Amniotic epithelial cell (primary cell): ENCODE measurements at places on chromosomes 3 and 15.

GRCh38 chr3:165192610-165193192, 3.5 kb downstream of the SLITRK3 start:
- DNase-seq, result no peak

DNA sequence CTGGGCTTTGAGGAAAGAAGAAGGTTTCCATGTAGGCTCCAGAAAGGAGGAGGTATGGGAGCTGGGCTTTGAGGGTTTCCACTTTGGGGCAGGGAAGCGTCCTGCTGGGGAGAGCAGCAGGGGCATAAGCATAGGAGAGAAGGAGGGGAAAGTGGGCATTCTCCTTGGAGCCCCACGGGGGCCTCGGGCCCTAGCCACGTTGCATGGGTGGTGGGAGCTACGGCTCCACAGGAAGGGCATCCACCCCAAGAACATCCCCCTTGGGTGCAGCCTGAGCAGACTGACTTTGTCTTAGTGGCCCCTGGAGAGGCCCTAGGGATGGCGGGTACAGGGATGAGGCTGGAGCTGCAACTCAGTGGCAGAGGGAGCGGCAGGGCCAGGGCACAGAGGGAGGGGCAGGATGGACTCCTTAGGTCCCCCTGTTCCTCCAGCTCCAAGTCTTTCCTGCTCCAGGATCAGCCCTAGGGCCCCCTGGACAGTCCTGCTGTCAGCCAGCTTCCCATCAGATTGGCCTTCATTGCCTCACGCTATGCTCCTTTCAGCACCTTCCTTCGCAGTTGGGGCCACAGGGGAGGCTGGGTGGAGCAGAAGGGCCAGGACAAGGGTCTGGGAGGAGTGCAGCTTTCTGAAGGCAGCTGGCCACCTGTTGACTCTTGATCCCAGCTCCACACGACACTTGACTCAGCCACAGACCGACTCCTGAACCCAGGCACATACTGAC, 22.9 kb downstream of the PRR20G start:
- no peak for DNase-seq

GRCh38 chr3:172227340-172228035, 188.1 kb downstream of the FNDC3B start:
- DNase-seq, result no peak

GRCh38 chr15:96466389-96466947, 136.0 kb downstream of the NR2F2 start:
- no peak for DNase-seq

- DNase-seq, result no peak
These were observed 116.7 kb upstream of the ETV5 start for GRCh38 chr3:186225603-186226002.

DNA sequence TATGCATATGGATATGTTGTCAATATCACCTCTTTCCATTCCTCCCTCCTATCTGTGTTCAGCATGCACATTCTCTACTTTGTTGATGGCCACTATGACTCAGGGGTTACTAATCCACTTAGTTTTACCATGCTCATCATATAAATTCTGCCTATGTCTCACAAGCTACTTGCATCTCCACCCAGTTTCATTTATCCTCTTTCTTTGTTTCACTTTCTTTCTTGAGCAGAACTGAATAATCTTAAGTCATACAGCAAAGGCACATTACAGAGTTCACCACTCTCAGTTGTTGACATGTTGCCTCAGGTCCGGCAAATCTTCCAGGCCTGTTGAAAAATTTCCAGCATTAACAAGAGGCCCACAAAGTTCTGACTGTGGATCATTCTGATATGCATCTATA, 71.5 kb downstream of the SSR3 start:
- peak; percentile 91 for DNase-seq

DNA sequence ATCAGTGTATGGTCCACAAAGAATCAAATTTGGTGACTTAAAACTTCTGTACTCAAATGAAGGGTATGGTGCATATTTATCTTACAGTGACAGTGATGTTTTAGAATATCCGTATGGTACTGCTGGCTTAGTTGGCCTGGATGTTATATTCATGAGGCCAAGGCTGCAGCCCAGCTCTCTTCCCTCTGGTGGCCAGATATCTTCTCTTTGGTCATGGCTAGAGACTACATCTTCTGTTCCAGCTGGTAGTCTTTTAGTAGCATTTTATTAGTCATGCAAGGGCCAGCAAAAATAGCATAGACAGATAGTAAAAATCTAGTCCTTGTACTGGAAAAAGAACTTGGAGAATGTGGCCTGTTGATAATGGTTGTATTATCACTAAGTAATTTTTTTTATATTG, 124.0 kb upstream of the ROPN1 start:
- no peak for DNase-seq

DNA sequence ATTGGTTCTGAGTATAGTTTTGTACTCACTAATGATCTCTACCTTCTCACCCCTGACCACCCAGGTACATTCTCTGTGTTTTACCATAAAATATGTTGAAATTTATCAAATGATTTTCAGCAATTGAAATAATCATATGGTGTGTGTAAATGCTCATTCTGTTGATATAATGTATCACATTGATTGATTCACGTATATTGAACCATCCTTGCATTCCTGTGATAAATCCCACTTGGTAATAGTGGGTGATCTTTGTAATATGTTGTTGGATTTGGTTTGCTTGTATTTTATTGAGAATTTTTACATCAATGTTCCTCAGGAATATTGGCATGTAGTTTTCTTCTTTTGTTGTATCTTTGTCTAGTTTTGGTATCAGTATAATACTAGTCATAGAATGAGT, 1497.6 kb downstream of the OTOL1 start:
- peak; percentile 18 for DNase-seq

- DNase-seq, result peak; percentile 68
These were observed 40.9 kb downstream of the UACA start for GRCh38 chr15:70722266-70723121.

- DNase-seq, result peak; percentile 100
These were observed 47.3 kb downstream of the AMOTL2 start for GRCh38 chr3:134326760-134327593.

- peak; percentile 33 for DNase-seq
These were observed 65.6 kb downstream of the SLC6A6 start for GRCh38 chr3:14467814-14468620.

GRCh38 chr15:57914350-57915055, 151.0 kb downstream of the ALDH1A2 start:
- no peak for DNase-seq

GRCh38 chr3:145286937-145287336, 874.0 kb downstream of the PLOD2 start:
- no peak for DNase-seq

- DNase-seq, result no peak
These were observed 4.6 kb upstream of the RTP2 start for GRCh38 chr3:187706971-187707370.

DNA sequence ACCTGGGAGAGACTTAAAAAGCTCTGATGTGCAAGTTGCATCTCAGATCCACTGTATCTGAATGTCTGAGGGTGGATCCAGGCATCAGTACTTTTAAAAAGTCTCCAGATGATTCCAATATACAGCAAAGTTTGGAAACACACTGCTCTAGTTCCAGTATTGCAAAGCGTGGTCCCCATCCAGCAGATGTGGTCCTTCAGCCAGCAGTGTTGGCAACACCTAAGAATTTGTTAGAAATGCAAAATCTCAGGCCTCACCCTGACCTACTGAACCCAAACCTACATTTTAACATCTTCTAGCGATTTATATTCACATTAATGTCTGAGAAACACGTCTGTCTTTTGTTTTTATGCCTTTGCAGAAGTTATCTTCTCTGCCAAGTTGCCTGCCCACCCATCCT, 32.2 kb upstream of the SGO1 start:
- no peak for DNase-seq

DNA sequence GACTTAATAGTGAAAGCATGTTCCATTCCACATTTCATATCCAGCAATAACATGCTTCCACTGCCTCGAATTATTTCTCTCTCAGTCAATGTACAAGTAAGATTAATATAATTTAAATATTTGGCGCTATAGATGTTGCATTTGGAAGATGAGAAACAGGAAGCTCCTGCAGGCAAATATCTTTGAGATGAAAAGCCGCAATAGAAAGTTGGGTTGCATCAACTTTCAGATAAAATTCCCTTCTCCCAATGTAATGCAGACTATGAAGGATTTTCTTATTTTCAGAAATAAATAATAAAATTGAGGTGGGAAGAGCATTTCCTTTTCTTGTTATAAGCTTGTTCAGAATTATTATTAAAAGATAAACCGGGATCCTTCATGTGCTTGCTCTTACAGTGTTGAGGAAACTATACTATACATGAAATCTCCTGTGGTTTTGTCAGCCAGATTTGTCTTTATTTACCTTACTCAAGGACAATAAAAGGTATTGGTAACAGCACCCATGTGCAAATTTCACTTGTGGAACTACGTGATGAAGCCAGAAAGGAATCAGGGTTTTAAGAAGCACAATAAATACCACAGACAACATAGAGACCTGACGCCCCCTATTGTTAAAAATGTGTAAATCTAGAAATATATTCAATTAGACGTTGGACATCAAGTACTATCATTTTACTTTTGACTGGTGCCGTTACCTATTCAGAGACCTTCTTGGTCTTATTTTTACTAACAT, 307.0 kb downstream of the ARPP21 start:
- DNase-seq, result peak; percentile 19
